ENCODE measurements at places on chromosomes 2 and 18.

GRCh38 chr18:77442393-77442792 lies 192.7 kb downstream of the GALR1 start:
- no peak for DNase-seq

- DNase-seq, result no peak
These were observed 86.5 kb downstream of the ACTR3 start for GRCh38 chr2:113976277-113976928.

GRCh38 chr2:10150436-10150835 lies 27.9 kb downstream of the RRM2 start:
- no peak for DNase-seq

- no peak for DNase-seq
These were observed 36.8 kb downstream of the TRIP12 start for GRCh38 chr2:229884775-229885699.

GRCh38 chr18:25144820-25145219 lies 207.1 kb downstream of the ZNF521 start:
- DNase-seq, result peak; percentile 60

- no peak for DNase-seq
These were observed 173.7 kb downstream of the NR4A2 start for GRCh38 chr2:156158808-156159207.

GRCh38 chr2:204306667-204307066 lies 238.6 kb upstream of the PARD3B start:
- DNase-seq, result no peak

DNA sequence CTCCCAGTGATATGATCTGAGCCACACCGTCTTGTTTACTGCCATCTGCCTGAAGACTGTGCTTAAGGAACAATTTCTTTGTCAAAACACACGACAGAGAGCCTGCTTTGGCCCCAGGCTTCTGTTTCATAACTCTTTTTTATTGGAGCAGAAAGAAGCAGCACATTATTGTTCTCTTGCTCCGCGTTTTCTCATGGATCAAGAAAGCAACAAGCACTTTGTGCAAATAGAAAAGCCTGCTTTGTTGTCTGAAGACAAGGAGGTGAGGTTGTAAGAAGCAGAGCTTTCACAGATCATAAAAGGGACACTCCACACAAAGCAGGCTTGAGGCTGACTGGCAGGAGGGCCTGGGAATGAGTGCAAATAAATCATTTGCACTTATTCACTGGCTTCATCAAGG lies 118.3 kb upstream of the FAM136A start:
- DNase-seq, result no peak

- no peak for DNase-seq
These were observed 36.4 kb upstream of the GLI2 start for GRCh38 chr2:120699292-120699691.

GRCh38 chr2:49288113-49288705 lies 133.9 kb upstream of the FSHR start:
- no peak for DNase-seq

DNA sequence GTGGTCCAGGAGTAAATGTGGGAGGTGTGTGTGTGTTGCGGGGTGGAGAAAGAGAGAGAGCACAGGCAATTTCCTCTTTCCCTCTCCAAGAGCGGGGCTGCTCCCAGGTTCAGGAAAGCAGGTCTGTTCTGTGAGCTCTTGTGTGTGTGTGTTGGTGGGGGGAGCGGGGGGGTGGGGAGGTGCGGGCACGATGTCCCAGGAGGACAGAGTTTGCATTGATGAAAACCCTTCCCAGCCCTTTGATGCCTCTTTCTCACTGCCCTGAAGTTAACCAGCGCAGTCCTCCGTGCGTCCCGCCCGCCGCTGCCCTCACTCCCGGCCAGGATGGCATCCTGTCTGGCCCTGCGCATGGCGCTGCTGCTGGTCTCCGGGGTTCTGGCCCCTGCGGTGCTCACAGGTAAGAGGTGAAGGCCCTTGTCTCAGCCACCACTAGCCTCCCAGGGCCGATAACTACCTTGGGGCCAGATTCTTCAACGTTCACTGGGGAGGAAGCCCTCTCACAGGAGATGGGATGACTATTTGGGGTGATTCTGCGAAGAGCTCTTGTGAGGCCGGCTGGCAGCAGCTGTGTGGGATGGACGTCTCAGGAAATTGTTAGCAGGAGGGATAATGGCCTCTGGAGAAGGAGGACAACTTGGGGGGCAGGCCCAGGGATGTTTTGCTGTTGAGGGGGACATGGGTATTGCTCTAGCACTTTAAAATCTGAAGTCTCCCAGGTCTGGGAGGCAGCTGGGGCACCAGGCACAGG lies at the start of gene SNORC:
Gene SNORC (plus strand): TSS at position 247 of the 748 bp plus-strand sequence. CDS start 78 bp downstream, at position 325.
- DNase-seq, result no peak

- peak; percentile 71 for DNase-seq
These were observed 63.3 kb upstream of the ALPP start for GRCh38 chr2:232315049-232315922.

- DNase-seq, result no peak
These were observed 81.7 kb downstream of the MGAT5 start for GRCh38 chr2:134335601-134336000.

- DNase-seq, result no peak
These were observed 36.0 kb downstream of the GALNT3 start for GRCh38 chr2:165757906-165758675.

GRCh38 chr2:190435031-190435670 lies 27.0 kb downstream of the MFSD6 start:
- DNase-seq, result no peak

- no peak for DNase-seq
These were observed 76.0 kb downstream of the RFTN2 start for GRCh38 chr2:197599285-197599965.

GRCh38 chr18:32668956-32669355 lies 103.9 kb downstream of the KLHL14 start:
- DNase-seq, result no peak

All from fibroblast of skin of left quadriceps (primary cell).